ENCODE measurements at places on chromosomes 11 and 22.

GRCh38 chr11:2483426-2483825 lies 38.6 kb downstream of the KCNQ1 start:
- DNase-seq: no peak

DNA sequence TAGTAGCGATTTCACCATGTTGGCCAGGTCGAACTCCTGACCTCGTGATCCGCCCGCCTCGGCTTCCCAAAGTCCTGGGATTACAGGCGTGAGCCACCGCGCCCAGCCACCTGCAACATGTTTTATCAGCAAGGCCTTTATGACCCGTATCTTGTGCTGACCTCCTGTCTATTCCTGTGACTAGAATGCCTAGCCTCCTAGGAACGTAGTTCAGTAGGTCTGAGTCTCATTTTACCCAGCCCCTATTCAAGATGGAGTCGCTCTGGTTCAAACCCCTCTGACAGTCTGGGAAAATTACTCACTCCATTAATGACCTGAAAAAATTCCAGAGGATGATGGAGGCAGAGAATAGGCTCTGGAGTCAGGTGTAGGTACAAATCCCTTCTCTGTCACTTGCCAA lies 30.0 kb upstream of the CXCR5 start:
- DNase-seq: no peak

GRCh38 chr22:27794226-27794625 lies 7.3 kb downstream of the MN1 start:
- DNase-seq: no peak

- DNase-seq: no peak
Observed at GRCh38 chr22:29044657-29045176, 16.9 kb downstream of the C22orf31 start.

GRCh38 chr11:65427691-65428577 lies 5.3 kb downstream of the NEAT1 start:
- DNase-seq: no peak

- DNase-seq: no peak
Observed at GRCh38 chr11:18317551-18317950, 4.4 kb downstream of the HPS5 start.

DNA sequence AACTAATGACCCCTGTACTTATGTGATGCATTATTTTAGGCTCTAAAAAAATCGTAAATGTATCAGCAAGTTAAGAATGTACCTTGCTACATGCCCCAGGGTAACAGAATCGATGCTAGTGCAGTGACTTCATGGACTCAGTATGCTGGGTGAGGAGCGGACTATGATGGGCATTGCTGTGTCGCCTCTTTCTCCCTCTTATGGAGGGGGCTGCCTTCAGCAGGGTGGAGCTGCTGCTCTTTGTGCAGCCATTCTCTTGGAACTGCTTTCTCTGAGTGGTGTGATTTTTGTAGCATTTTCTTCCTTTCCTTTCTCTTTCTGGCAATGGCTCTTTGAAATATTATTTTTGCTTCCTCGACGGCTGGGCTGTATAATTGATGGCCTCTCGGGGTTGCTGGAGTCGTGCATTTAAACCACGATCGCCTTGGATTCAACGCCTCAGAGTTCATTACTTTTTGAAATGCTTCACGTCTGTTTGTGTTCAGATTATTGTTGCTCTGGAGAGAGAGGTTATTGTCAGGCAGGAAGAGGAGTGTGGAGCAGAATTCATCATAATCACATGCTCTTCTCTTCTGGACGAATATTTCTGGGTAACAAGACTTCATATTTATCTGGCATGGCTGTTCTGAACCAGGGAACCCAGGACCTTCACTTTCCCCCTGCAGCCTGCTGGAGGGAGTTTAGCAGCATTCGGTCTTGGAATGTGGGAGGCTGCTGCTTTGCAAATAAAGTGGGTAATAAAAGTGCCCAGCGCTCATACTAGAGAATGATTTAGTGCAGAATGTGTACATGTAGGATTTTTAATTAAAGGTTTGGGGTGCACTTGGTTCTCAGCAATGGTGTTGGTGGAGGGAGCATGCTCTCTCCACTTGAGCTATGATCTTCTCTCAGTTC lies 804.2 kb downstream of the NTM start:
- DNase-seq: no peak

DNA sequence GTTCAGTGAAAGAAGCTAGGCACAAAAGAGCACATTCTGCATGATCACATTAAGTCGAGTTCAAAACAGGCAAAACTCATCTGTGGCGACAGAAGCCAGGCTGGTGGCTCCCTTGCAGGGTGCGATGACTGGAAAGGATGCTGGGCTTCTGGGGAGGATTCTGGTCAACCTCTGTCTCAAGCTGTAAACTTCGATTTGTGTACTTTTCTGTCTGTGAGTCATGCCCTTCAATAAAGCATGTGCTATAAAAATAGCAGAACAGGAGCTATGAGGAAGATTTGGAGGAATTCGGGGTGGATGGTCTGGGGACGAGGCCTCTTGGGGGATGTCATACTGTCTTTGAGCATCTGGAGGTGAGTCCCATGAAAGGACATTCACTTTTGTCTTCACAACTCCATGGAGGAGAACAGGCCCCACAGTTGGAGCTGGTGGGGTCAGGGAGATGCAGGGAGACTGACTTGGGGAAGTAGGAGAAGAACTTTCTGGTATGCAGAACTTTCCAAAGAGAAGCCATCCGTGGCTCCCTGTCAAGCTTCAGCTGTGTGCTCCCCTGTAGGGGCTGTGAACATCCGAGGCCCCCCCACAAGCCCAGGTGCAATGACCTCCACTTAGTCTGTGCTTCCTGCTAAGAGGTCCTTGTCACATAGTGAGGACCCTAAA lies 77.8 kb upstream of the LINC01488 start:
- DNase-seq: no peak
